ENCODE measurements at places on chromosomes 11 and 22.

DNA sequence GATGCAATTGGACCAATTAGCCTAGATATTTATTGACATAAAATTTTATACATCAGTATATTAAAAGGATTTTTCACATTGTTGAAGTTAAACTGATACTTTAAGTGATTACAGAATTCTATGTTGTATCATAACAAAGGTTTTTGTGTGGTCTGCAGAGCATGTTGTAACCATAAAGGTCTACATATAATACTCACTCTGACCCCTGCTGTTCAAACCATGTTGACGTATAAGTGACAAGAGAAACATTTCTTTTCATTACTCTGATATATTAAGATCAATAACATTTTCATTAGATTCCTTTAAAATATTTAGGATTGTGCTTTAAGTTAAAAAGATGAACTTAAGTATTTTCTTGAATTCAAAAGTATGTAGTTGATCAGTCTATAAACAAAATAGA lies 63.9 kb downstream of the GAS2 start:
- DNase-seq: no peak

- no peak for DNase-seq
These were observed 29.3 kb downstream of the SLN start for GRCh38 chr11:107682572-107682971.

- no peak for DNase-seq
These were observed 99.7 kb downstream of the CWF19L2 start for GRCh38 chr11:107357877-107358276.

DNA sequence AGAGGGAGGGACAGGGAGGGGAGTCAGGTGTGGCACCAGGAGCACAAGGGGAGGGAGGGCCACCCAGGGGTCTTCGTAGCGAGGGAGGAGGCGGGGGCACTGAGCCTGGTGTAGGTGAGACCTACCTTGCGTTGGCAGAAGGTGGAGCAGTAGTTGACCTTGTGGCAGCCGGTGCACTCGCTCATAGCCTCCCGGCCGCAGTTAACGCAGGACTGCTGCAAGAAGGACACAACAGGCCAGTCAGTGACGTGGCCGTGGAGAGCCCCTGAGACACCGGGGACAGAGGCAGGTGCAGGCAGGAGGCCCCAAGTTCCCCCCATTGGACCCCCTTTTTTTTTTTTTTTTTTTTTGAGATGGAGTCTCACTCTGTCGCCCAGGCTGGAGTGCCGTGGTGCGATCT lies 16.8 kb downstream of the DRD4 start:
- no peak for DNase-seq
